ENCODE measurements at places on chromosomes 13 and 19. TPM values are rescaled to one million over a fixed set of nuclear protein-coding genes. Genes with fewer than 3 reads are reported as not detected.
A peak's percentile ranks its signal among the peaks of the same experiment; 100 is the strongest.

GRCh38 chr19:48469289-48469881 lies at the start of gene CYTH2:
Gene CYTH2, plus strand, starts transcription at chr19:48469369. Its CDS starts 139 bp downstream, at chr19:48469508.
- DNase-seq, result peak; percentile 88

ZNF492 gene
- polyA plus RNA-seq, result 3.8 TPM

GRCh38 chr19:35126624-35126959 lies 8.3 kb downstream of the LGI4 start:
- no peak for DNase-seq

ZNF540 gene
- polyA plus RNA-seq, result 7.2 TPM

DNA sequence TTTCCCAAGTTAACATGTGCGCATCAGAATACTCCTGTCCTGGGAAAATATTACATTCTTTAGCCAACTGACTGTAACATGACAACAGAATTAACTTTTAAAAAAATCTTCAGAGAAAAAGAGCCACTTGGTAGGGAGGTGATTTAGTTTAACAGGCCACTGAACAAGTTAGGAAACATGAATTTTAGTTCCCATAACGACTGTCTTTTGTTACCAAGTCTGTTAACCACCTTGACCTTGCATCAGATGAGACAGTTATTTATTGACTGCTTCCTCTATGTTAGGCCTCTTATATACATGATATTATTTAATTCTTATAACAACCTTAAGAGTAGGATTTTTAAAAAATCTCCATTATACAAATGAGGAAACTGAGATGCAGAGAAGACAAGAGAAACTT lies 268.6 kb downstream of the NDFIP2 start:
- no peak for DNase-seq

Measured in left lung (tissue), 14 donors.